COLO829 (cell line): ENCODE measurements at places on chromosomes 12 and 14.

DNA sequence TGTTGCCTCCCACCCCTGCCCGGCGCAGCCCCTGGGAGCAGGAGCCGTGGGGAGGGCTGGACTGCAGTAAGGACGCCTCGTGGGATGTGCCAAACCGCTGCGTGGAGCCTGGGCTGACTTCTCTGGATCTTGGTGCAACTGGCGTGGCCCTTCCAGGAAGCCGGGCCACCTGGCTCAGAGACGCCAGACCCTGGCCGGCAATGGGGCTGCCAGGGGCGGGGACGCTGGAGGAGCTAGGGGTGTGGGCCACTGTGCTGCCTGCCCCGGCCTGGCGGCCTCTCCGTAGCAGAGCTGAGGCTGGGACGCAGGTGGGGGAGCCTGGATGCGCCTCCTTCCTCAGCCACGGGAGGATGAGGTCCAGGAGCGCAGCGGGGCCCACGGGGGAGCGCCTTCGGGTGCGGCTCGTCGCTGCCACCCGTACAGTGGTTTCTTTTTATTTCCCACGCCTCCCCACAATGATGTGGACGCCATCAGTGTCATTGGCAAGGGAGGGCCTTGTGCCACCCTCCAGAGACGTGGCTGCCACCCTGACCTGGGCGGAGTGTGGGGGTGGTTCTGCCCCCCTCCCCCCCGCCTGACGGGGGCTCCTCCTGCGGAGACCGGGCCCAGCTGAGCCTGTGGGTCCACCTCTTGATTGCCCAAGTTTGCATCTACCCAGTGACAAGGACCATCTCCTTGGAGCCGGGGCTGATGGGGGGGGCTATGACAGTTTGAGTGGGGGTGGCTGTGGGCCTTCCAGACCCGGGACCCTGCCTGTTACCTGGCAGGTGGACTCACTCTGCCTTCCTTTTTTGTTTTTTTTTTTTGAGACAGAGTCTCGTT is 11.3 kb downstream of the DDX51 start:
- DNase-seq = no peak

DNA sequence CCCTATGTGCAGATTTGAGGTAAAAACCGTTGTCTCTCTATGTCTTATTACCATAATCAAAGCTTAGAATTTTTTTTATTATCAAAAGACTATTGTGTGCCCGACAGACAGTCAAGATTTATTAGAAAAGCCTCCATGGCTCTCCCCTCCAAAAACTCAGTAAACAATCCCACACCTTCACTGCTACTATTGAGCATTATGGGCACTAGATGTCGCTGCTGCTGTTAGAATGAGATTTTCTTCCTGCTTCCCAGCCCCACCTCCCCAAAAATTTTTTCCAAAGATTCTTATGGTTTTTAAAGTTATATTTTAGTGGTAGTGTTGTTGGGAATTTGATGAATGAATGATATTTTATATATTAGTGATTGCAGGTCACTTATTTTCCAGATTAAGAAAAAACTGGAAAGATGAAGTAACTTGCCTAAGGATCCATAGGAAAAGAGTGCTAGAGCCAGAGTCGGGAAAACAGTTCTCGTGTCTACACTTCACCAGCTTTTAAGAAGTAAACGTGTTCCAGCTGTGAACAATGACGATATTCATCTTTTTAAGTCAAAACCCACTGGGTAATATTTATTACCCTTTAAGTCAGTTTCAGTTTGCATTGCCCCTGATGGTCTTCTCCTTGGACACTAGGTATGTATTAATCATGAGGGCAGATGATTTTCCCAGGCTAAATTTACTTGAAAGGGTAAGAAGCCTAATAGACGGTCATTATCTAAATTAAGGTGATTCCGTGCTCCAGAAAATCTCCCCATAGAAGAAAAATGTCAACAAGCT is 12.2 kb upstream of the FOXG1 start:
- DNase-seq = peak; percentile 68

- DNase-seq = peak; percentile 62
These were observed 236.2 kb upstream of the KRR1 start for GRCh38 chr12:75747572-75748021.

GRCh38 chr12:66061557-66062289 is 68.8 kb downstream of the LLPH start:
- no peak for DNase-seq

GRCh38 chr14:74427651-74428050 is 1.6 kb upstream of the SYNDIG1L start:
- DNase-seq = no peak

DNA sequence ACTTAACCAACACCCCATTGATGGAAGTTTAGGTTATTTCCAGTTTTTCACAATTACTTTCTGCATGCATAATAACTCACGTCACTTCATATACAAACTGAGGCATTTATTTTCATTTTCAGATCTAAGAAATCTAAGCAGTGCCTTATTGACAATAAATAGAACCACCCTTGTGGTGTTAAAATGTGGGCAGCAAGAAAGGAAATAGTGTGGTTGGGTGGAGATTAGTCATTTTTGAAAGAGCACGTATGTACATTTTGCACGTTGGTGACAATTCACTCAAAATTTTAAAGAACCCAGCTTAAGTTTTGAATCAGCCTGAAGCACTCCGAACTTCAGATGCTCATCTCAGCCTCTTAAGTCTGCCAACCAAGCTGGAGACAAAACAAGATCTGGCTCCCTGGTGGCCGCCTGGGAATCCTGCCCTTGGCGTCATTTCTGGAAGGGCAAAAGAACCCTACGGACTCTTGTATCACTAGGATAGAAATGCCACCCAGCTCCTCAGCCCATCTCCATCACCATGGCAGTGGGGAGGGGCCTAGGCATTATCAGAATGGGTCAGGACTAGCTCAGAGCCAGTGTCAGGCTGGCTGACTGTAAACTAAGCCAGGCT is 89.5 kb upstream of the BCL2L14 start:
- no peak for DNase-seq

- DNase-seq = no peak
These were observed 17.0 kb upstream of the WNT5B start for GRCh38 chr12:1611803-1612572.

GRCh38 chr14:100107236-100107635 is 42.0 kb downstream of the EVL start:
- DNase-seq = no peak

DNA sequence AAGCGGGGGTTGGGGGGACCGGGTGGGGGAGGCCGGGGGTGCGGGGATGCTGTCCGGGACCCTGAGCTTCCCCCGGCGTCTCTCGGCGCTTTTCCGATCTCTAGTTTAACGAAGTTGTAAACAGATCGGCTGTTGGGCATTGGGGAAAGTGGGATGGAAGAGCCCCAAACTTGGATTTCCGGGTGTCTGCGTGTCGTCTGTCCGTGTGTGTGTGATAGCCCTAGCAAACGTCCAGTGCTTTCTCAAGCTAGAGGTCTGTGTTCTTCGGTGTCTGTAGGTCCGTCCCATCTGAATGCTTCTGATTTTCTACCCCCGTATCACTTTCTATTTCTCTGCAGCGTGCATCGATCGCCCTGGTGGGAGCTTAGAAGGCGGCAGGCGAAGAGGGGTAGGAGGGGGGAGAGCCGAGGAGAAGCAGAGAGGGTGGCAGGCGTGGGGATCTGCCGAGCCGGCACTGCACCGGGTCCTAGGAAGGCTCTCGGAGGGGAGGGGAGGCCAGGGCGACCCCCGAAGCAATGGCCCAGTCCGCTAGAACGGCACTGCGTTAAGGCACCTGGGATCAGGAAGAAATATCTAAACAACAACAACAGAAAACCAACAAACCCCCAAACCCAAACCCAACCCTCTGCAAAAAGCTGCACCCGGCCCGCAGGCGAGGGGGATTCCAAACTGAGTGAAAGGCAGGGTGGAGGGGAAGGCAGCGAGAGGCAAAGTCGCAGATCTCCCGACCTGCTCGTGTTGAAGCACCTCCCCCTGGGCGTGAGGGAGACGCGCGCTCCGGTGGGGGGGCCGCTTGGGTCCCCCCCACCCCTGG is 1.0 kb downstream of the KCNA1 start:
- no peak for DNase-seq

- no peak for DNase-seq
These were observed 36.6 kb upstream of the AMN start for GRCh38 chr14:102885737-102886447.
